ENCODE measurements at places on chromosomes 2 and 18.

DNA sequence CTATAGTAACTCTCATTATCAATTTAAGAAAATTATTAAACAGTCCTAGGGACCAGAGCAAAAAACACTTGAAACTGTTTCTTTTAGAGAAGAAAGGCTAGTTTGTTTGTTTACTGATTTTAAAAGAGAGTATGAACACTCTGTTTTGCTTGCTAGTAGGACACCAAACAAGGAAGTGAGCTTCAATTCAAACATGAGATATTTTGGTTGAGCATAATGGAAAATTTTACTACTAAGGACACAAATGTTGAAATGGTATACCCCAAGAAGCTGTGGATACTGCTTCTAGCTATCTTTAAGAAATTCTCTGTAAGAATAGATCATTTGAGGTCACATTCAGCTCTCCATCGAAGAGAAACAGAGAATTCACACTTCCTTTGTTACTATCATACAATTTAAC is 216.3 kb upstream of the SMAD7 start:
- DNase-seq: no peak

DNA sequence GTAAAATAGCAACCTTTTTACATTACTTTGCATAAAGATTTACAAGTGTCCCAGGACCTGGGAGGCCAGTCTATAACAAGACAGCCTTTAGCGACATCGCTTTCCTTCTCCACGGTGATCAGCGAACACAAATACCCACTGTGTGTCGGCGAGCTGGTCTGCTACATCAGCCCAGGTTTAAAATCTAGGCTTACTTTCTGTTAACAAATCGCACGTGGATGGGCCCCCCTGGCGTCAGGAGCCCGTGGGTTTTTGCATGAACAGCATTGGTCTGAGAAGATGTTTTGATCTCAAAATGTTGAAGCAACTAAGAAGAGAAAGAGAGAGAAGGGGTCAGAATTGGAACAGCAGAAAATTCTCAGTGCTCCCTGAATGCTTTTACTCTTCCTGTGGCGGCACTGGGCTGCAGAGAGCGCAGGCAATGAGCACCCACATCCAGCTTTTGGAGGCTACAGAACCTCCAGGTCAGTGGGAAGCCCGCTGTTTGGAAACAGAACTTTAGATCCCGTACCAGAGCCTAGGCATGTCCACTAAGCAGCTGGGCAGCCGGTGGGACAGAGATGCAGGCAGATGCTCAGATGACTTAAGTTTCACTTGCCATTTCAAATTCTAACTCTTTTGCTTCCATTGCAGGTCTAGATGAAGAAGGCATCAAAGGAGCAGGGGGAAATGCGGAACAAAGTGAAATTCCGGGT is 32.9 kb downstream of the CYP27C1 start:
- no peak for DNase-seq

DNA sequence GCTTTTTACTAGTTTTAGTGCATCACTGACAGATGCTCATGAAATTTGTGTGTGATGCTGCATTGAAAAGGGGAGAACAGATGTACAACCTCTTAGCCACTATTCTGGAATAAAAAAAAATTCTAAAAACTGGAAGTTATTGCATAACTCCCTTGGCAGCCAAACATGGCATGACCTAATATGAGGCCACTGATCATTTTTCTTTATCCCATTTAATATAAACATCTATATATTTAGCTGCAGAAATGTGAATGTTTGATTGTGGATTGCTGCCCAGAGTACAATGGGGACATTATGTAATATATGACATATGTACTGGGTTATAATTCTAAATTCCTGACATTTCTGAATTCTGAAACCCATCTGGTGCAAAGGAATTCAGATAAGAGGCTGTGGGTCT is 86.5 kb downstream of the CDCA7 start:
- DNase-seq: no peak

DNA sequence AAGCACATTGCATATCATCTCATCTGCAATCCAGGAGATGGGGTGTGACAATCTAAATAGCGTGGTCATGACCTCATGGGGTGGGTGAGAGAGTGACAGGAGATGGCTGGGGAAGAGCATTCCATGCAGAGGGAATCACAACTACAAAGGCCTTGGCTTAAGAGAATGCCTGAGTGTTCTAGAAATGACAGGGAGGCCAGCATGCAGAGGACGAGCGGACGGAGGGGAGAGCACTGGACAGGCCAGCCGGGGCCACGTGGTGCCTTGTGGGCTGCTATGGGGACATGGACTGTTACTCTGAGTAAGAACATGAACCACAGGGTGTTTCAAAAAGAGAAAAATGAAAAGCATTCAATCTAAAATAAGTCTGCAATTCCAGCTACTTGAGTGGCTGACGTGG is 117.9 kb upstream of the ODC1 start:
- no peak for DNase-seq

GRCh38 chr2:236338495-236339184 is 74.4 kb upstream of the ASB18 start:
- no peak for DNase-seq

DNA sequence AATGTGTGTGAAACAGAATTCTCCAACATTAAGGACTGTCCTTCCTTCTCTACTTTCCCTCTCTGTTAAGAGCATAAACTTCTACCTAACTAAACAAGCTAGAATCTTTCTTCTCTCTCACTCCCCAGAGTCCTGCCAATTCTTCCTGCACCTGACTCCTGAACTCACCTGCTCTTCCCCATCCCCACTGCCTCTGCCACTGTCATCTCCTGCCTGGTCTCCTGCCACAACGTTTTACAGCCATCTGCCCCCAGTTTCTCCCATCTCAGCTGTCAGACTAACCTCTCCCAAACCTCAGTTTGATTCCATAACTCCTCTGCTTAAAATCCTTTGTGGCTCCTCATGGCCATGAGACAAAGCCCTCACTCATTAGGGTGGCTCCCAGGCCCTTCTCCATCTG is 288.3 kb upstream of the FBXO11 start:
- DNase-seq: no peak

GRCh38 chr2:11478899-11479605 is 13.1 kb upstream of the E2F6 start:
- no peak for DNase-seq

DNA sequence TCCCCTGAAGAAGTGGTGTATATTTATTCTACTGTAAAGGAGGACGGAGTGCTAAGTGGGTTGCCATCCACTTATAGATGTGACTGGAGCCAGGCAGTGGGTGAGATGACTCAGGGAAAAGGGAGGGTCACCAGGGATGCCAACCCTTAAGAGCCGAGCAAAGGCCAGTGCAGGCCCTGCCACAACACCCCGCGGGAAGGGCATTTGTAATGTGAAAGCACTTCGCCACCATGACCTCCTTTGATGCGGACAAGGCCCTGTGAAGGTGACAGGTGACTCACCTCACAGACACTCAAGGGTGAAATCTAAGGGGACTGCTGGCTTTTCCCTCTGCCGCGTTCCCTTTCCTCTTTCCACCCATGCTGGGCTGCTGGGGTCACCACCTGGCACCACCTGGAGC is 50.2 kb upstream of the MRPL33 start:
- DNase-seq: no peak

GRCh38 chr2:174180165-174180724 is 68.1 kb downstream of the OLA1 start:
- no peak for DNase-seq

DNA sequence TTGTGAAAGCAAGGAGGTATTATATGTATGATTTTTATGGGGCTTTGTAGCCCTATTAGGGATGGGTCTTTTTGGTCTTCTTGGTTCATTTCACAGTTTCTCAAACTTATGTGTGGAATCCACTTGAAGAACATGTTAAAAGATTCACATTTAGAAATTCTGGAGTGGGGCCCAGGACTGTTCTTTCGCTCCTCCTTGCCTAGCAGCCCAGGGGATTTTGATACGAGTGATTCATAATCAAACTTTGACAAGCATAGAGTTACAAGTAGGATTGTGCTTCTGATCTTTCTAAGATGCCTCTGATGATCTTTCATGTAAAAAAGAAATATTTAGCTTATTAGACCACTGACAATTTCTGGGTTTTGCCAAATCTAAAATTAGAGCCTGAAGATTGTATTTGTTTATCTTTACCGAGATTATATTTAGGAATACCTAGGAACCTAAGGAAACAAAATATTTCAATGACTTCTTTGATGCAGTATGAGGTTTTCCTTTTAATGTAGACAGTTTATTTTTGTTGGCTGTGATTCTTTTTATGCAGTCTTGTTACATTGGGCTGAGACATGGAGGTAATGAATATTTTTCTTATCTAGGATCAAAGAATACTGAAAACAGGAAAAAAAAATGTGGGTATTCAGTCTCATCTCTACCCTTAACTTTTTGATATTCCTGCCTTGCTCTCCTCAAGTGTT is 324.0 kb downstream of the PARD3B start:
- DNase-seq: no peak

- peak; percentile 55 for DNase-seq
Measured at GRCh38 chr2:72137498-72138010, 10.1 kb downstream of the CYP26B1 start.

GRCh38 chr2:200713704-200714064 is 98.0 kb upstream of the BZW1 start:
- DNase-seq: peak; percentile 18

- no peak for DNase-seq
Measured at GRCh38 chr18:708096-708495, 4.3 kb downstream of the ENOSF1 start.

DNA sequence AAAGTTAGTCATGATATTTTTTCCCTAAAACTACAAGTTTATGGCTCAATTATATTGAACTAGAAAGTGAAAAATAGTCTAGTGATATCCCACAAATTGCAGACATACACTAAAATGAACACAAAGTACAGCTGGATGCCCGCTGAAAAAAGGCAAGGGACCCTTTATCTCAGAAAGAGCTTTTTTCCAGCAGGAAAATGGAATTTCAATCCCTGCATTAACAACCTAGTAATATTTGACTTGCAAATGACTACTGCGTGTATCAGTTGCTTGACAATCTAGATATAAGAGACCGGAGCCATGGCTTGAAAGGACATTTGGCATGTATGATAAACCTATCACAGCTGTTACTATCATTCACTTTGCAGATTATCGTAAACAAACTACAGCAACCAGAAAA is 49.1 kb downstream of the LRPPRC start:
- no peak for DNase-seq

DNA sequence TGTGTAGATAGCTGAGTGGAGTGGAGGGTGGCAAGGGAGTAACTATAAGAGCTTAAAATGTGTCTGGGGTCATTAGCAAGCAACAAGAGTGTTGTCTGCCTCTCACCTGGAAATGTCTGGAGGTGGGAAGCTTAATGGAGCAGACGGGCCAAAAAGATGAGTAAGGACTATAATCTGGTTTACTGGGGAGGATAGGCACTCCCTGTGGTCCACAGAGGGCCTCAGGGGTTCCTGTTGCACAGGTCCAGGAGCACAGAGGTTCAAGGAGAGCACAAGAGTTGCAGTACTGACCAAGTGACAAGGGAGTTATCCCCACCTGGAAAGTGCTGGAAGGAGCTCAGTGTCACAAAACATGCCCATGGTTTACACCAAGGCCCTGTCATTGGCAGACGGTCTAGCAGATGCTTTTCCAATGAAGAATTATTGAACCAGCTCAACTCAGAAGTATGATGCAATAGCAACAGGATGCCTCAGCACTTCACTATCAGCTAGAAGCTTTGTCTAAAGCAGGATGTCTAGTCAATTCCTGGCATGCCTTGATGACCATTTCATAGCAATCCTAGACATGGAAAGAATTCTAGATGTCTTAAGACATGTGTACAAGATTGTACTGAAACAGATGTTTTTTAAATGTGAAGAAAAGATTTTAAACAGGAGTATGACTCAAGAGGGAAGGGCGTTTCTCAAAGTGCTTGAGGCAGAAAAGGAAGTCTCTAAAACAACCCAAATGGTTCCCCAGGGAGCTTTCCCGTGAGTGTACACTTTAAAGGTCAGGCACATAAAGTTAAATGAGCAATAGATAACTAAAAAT is 62.9 kb upstream of the SERPINE2 start:
- no peak for DNase-seq

GRCh38 chr18:50558948-50559751 is 737 bp upstream of the MAPK4 start:
- DNase-seq: no peak

GRCh38 chr18:77132369-77133050 is at the start of gene MBP:
Gene MBP (minus strand): TSS chr18:77132783. CDS start chr18:77105261, 27,522 bp downstream.
- peak; percentile 46 for DNase-seq

- DNase-seq: no peak
Measured at GRCh38 chr2:21715887-21716286, 592.1 kb downstream of the TDRD15 start.

GRCh38 chr2:235774153-235774870 is 280.5 kb downstream of the AGAP1 start:
- no peak for DNase-seq

DNA sequence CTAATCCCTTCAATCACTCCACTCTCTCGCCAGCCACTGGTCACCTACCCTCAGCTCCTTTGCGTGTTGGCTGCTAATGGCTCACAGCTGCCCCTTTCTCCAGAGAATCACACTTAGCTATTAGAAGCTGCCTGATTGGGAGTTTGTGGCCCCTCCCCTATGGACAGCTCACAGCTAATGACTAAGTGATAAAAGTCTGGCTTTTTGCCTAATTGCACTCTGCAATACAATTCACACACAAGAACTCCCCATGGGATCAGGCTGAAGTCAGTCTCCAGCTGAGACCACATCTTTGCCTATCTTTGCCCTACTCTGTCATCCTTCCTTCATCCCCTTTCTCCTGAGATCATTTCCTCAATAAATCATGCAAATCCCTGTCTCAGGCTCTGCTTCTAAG is 701.9 kb upstream of the RAB6C start:
- DNase-seq: no peak

DNA sequence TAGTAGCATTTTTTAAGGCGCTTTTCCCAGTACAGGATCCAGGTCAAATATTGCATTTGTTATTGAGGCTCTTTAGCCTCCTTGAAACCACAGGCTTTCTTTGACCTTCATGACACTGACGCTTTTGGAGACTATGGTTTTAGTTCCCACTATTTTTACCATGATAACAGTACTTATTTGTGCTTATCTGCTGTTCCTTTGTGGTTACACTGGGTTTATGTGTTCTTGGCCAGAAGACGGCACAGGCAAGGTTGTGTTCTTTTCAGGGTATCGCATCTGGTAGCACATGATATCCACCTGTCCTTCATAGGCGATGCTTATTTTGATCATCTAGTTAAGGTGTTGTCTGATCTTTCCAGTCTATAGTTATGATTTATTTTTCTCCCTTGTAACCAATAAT is 16.8 kb upstream of the MBOAT2 start:
- no peak for DNase-seq

DNA sequence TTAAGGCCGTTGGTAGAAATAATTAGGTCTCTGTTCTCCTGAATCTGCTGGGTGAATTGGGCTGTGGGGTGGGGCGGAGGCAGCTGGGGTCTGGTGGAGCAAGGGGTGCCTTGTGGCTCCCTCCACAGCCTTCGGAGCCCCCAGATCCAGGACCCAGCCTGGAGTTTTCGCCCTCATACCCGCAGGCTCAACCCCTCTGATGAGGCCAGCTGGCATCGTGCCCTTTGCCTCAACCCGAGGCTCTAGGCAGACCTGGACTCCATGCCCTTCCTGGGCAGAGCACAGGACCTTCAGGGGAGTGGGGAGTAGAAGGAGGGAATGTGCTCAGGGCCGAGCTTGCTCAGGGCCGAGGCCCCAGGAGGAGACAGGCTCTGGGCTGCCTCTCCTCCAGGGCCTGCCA is 50.3 kb upstream of the SMAD7 start:
- DNase-seq: no peak

- no peak for DNase-seq
Measured at GRCh38 chr2:230737300-230737699, 24.7 kb downstream of the CAB39 start.

Measured in stimulated activated CD4-positive, alpha-beta T cell treated with anti-CD3 and anti-CD28 coated beads, TNF-alpha, amount 100 ng/mL, for 4 hours (primary cell).